Stimulated activated CD4-positive, alpha-beta T cell treated with anti-CD3 and anti-CD28 coated beads, Interleukin-12 subunit alpha, Interleukin-12 subunit beta, amount 100 ng/mL, for 24 hours (primary cell): ENCODE measurements at places on chromosomes 12 and 14.

DNA sequence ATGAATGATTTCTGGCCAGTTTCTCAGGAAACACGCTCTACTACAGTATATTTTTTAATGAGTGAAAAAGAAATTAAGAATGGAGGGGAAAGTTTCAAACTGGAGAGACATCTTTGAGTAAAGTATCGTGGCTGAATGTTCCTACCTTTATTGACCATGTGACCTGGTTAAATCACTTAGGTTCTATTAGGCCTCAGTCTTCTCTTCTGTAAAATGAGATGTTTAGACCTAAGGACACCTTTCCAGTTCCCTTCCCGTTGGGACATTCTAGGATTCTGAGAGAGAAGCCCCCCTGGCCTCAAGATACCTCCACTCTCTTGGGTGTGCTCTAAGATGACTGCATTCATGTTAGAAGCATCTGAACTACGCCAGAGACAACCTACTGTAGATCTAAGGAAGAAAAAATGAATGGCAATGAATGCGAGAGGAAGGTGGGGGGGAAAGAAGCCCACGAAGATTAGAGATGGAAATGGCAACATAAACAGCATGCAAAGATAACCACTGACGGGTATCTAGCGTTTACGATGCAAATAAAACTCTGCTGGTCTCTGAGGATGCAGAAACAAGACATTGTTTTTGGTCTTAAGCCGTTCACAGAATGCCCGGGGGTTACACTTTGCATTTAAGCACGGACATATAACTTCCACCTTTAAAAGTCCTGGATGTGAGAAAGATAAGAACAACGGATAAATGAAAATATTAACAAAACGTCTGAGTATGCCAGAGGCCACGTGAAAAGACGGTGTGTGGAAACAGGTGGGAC, 599 bp upstream of the CPSF6 start:
- DNase-seq = no peak

DNA sequence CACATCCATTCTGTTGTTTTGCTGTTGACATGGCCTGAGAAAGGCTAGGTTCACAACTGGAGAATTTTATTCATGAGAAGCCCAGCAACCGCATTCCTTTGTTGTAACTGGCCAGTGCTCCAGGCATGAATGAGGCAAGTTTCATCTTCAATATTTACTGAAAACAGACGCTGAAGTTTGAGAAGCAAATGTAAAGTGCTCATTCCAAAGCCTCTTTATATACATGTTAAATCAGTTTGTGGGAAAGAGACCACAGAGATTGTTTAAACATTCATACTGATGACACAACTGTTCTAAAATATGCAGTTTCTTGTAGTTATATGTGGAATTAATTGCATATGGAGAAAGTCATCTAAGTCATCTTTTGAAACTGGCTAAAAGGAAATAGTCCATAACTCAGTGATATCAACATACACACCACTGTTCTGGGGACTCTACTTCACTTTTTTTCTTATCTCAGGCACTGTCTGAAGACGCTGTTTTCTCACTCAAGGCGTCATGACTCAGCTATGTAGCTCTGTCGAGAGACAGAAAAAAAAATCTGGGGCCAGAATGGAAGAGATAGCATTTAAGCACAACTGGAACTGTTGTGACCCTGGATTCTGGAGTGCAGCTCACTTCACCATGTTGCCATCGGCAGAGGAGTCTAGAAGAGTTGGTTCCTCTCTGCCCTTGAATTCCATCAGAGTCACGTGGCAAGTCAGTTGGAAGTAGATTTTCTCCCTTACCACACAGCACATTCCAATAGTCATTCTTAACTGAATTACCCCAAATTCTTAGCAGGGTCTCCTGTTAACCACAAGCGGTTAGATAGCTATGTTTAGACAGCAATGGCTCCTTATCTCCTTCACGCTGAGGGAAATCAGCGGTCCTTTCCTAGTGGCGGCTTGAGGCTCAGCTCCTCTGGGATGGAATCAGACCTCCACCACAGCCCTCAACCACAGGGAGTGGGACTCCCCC, 258.4 kb upstream of the HMGA2 start:
- DNase-seq = no peak

GRCh38 chr12:68119250-68119649, 40.3 kb downstream of the IFNG start:
- no peak for DNase-seq

- no peak for DNase-seq
Observed at GRCh38 chr14:104882325-104882973, 17.4 kb downstream of the CEP170B start.

- DNase-seq = no peak
Observed at GRCh38 chr14:96047101-96047500, 7.9 kb downstream of the C14orf132 start.

DNA sequence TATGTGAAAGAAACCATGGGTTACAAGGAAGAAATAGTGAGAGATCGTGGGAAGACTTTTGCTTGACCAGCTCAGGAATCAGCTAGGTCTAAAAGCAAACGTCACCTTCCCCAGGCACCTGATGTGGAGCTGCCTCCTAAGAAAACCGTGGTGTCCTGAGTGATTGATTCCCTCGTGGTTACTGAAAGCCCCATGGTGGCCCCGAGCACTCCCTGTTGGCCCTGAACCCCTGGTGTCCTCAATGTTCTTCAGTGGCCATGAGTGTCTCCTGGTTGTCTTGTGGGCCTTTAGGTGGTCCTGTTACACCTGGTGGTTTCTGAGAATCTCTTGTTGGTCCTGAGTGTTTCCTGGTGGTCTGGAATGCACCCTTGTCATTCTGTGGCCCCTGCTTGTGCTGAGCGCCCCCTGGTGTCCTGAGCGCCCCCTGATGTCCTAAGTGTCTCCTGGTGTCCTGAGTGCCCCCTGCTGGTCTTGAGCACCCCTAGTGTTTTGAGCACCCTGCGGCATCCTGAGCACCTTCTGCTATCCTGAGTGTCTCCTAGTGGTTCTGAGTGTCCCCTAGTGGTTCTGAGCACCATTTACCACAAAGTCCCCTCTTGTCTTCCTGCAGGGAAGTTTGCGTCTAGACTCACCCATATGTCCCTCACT, 518.7 kb downstream of the TMEM121 start:
- DNase-seq = peak; percentile 70

DNA sequence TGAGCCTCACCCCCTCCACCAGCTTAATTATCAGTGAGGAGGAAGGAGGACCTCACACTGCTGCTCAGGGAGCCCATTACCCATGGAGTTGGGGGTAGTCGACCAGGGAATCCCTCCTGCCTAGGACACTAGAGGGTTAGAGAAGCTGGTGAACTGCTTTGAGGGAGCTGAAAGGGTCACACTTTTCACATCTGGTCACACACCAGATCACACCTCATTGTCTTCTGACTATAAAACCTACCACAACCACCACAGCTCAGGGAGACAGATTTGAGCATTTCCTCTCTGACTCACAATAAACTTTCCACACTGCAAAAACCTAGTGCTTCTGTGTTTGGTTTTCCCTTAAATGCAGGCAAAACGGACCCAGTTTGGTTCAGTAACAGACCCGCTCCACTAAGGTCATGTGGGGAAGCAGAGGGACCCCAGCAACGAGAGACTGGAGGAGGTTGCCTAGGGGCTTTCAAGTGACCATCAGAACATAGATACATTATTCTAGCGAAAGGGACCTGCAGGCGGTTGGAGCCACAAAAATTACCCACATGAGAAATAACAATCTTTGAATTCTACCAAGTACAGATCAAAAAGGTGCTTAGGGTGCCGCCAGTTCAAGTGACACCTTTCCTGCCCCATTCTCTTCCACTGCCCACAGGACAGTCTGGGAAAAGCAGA, 151.4 kb upstream of the AVPR1A start:
- DNase-seq = no peak

GRCh38 chr12:503111-503761, 43.5 kb downstream of the B4GALNT3 start:
- no peak for DNase-seq

GRCh38 chr12:131694116-131694838, 16.6 kb upstream of the SFSWAP start:
- DNase-seq = no peak

DNA sequence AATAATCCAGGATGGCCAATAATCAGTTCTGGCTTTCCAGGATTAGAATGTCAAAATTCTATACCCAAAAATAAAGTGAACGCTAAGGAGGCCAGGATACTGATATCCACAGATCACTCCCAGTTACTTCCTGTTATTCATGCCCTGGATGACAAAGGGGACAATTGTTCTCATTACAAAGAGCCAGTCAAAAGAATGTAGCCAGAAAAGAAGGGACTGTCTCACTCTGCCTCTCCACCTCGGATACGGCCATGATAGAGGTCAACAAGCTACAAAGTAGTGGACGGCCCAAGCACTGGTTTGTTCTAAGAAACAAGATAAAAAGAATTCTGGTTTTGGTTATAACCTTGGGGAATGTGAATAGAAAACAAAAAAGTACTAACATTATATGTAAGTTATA, 116.1 kb upstream of the ATF7IP start:
- DNase-seq = no peak

DNA sequence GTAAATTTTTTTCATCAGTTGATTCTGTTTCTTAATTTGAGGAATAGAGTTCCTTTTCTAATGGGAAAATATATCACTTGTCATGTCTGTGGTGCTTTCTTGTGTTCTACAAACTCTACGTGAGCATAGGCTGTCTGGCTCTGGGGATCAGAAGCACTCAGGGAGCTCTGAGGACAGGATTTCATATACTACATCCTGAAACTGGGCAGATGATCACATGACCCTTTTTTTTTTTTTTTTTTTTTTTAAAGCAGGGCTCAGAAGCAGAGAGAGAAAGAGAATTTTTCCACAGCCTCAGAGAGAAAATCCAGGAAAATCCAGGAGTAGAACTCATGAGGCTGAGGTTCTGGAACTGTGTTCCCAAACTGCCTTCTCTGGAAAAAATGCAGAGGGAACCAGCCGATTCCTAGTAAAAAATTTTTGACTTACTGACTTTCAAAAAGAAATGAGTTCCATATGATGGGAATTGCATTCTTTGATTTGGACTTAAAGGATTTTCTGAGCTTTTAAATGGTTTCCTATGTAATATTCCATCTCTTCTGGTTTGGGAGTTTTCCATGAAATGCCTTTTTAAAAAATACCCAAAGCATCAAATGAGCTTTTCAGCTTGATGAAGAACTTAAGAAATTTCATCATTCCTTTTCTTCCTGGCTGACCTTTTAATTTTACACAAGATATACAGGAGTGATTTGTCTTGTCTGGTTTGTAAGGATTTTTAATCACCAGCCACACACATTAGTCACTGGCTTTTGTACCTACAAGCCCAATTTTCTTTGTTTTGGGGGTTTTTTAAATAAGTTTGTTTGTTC, 183.1 kb upstream of the HIF1A start:
- no peak for DNase-seq

DNA sequence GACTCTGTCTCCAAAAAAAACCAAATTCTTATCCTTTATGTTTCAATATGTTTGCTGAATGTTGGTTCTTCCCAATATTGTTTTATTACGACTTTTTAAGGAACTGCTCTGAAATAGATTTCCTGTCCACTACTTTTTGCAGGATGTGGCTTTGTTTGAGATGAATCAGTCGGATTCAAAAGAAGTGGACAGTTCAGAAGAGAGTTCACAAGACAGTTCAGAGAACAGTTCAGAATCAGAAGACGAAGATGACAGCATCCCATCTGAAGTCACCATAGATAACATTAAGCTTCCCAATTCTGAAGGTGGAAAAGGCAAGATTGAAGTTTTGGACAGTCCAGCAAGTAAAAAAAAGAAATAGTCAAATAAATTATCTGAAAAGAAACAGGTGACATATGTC, 8.2 kb downstream of the NOPCHAP1 start:
- no peak for DNase-seq

- no peak for DNase-seq
Observed at GRCh38 chr14:79781882-79782281, 429.4 kb downstream of the DIO2 start.

DNA sequence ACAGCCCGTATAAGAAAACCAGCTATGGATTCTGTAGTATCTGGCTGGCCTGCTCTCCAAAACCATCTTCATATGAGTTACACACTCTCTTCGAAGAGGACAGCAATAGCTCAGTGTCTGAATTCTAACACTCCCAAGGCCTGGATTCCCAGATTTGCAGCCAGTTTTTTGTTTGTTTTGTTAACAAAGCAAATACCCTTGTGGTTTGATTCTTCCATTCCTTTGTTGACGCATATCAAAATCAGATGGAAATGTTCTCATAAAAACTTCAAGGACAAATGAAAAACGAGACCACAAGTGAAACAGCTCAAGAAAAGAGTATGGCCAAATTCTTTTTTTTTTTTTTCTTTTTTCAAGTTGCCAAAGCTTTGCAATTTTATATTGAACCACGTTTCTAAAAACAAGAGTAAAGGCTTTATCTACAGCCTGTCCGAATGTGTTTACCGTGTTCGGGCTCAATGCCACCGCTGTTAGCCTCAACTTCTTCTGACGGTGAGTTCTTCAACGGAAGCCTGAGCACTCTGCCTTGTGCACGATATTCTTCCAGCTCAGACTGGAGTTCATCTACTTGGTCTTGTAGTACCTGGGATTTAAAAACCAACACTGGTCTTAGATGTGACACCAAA, 67.5 kb downstream of the NIN start:
- DNase-seq = no peak

DNA sequence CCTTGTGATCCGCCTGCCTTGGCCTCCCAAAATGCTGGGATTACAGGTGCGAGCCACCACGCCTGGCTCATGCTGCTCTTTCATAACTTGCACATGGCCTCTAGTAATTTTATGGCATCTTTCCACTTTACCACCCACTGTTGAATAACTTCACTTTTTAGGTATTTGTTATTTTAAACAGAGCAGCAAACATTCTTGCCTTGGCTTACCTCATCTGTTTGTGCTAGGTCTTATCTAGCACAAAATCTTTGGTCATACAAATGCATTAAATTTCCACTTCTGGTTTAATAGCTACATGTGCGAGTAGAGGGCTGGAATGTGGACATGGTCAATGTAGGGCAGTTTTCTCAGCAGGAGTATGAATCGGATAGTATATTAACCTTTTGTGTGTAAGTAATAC, 38.8 kb upstream of the ATF7IP start:
- DNase-seq = no peak
